Mesenteric fat pad (tissue), 1 donor: ENCODE measurements at places on chromosomes 3 and 15.

GRCh38 chr3:126287536-126288241, 69.5 kb downstream of the KLF15 start:
- peak; percentile 89 for DNase-seq

GRCh38 chr15:74304431-74304830, 63.0 kb downstream of the CYP11A1 start:
- no peak for DNase-seq

- no peak for DNase-seq
These were observed 4.6 kb downstream of the ANXA2 start for GRCh38 chr15:60392986-60393790.

DNA sequence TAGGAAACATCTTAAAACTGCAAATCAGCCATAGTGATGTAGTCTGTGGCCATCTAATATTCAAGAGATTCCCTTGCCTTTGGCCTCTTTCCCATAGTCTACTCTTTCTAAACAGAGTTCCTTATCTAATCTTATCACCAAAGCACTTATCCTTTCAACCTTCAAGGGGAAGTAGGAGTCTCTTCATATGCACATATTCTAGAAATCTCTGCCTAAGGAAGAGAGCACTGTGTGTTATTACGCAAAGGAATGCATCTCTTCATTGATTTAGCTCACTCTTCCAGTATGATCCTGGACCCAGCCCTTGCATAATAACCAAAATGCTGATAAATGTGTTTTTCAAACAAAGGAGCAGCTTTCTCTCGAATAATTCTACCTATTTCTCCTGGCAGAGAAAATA, 253.7 kb upstream of the TPRG1 start:
- DNase-seq, result no peak

DNA sequence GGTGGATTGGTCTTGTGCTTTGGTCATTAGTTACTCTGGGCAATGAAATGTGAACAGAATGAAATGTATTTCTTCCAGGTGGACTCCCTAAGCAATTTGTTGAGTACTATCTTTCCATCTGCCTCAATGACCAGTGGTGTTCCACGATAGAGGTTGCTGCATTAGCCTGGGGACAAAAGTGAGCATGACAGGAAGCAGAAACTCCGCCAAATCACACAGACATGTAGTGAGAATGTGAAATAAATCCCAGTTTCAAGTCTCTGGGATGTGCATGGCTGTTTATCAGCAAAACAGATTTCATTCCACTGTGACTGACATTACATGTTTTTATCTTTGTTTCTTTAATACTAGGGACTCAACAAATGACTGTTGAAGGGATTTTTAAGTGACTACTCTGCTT, 63.3 kb upstream of the DCBLD2 start:
- DNase-seq, result no peak

GRCh38 chr3:174318181-174318580, 541.0 kb upstream of the NAALADL2 start:
- DNase-seq, result no peak

GRCh38 chr3:185717121-185717520, 107.7 kb downstream of the IGF2BP2 start:
- no peak for DNase-seq

GRCh38 chr15:98324341-98324970, 323.9 kb upstream of the IGF1R start:
- no peak for DNase-seq

DNA sequence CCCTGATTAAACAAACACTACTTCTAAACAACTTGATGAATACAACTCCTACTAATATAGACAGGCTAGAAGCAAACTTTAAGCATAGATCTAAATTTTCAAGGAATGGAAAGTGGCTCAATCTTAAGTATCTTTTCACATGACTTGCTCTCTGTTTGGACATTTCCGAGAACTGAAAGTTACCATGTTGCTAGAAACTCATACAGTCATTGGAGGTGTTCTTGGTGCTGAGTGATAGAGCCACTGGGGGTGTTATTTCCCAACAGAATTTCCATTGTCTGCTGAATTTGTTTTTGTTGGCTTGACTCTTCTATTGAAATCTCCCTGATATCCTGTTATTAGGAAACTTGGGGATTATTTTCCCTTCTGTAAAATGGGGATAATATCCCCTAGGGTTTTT, 264.5 kb upstream of the RASGRP1 start:
- no peak for DNase-seq

DNA sequence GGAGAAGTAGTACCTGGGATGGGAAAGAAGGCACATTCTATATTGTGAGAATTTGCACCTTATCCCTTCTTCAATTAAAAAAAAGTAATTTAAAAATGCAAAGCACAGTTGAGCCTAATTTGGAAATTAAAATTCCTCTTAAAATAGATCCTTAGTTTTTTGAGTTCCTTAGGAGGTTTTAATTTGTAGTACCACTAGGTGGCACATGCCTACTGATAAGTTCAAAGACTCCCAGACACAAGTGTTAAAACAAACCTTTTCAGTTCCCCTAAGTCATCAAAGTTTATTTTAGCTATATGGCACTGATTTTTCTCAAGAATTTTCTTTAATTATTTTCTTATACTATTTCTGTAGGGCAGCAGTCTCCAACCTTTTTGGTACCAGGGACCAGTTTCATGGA, 127.6 kb upstream of the AZI2 start:
- DNase-seq, result no peak

- no peak for DNase-seq
These were observed 8.2 kb upstream of the APEH start for GRCh38 chr3:49665822-49666519.

- no peak for DNase-seq
These were observed 18.6 kb downstream of the CMTM8 start for GRCh38 chr3:32257042-32257441.
